ENCODE measurements at places on chromosomes 13 and 19.

DNA sequence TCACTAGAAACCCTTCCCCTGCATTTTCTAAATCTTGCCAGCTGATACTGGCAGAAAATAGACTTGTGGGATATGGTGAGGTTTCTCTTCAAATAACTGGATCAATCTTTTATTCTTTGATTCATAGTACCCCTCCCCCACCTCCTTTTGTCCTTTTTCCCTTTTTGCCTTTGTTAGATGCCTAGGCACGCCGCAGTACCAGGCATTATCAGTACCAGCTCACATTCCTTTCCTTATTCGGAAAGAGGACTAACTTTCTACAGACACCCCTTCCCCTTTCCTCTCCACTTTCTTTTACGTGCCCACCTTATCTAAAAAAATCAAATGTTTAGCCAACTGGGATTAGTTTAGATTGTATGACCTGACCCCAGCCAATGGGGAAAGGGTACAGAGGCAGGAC lies 226.4 kb downstream of the MTUS2 start:
- DNase-seq, result no peak

GRCh38 chr19:1959928-1960589 lies 19.1 kb downstream of the CSNK1G2 start:
- DNase-seq, result no peak

GRCh38 chr19:10552510-10553053 lies 8.9 kb downstream of the ATG4D start:
- DNase-seq, result no peak

- DNase-seq, result no peak
These were observed 20.3 kb downstream of the ACTN4 start for GRCh38 chr19:38667661-38668171.

- no peak for DNase-seq
These were observed 2.7 kb downstream of the NBEA start for GRCh38 chr13:34944751-34945150.

DNA sequence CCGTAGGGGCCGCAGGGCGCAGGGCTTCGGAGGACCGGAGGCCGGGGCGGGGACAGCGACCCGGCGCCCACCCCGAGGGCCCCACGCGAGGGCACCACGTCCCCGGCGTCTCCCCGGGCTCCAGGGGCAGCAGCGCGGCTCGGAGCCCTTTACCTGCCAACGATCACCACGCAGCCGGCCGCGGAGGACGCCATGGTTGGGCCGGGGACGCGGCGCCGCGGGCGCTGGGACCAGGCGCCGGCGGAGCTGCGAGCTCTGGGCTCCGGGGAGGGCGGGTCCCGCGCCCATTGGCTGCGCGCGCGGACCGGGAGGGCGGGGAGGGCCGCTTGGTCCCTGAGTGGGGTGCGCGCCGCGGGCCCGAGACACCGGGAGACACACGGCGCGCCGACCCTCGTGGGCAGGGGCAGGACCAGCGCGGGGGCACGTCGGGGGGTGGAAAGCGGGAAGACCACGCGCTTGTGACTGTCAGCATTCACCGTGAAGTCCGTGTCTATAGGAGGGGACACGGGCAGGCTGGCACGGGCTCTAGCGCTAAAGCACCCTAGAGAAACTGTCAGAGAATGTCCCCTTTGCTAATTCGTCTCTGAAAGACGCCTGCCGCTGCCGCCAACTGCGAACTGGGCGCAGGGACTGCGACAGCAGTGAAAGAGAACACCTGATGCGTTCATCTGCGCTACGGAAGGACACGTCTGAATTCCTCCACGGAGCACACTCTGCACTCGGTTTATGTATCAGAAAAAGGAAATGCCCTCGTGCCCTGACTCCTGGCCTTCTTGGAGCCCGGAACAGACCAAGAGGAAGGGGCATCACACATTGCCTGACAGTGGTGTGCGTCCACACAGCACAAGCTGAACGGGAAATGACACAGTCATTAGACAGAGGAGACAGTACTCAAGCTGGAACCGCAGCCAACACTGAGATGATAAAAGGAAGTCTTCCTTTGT lies at the start of gene CRYL1:
Gene CRYL1 (minus strand): TSS at position 257 of the 944 bp plus-strand sequence. CDS start 63 bp downstream, at position 194.
- peak; percentile 38 for DNase-seq

DNA sequence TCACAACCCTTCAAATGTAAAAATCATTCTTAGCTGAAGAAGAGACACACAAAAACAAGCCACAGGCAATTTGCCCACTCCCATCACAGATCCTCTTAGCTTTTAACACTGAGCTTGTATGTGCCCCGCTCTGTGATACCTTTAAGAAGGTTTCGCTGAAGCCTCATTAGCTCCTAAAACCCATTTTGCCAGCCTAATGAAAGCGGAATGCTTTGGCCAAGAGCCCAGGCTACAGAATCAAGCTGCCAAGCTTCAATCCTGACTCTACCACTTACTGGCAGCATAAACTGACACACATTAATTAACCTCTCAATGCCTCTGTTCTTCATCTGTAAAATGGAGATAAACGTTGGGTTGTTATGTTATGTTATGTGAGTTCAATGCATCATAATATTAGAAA lies 10.5 kb downstream of the ZNF112 start:
- DNase-seq, result no peak

- no peak for DNase-seq
These were observed 28.0 kb upstream of the WASF3 start for GRCh38 chr13:26529441-26529840.

GRCh38 chr13:109348519-109349258 lies 437.7 kb downstream of the IRS2 start:
- no peak for DNase-seq

GRCh38 chr13:93037780-93038179 lies 188.8 kb upstream of the GPC6 start:
- no peak for DNase-seq

GRCh38 chr19:47885067-47885463 lies 1.1 kb downstream of the SULT2A1 start:
- no peak for DNase-seq

DNA sequence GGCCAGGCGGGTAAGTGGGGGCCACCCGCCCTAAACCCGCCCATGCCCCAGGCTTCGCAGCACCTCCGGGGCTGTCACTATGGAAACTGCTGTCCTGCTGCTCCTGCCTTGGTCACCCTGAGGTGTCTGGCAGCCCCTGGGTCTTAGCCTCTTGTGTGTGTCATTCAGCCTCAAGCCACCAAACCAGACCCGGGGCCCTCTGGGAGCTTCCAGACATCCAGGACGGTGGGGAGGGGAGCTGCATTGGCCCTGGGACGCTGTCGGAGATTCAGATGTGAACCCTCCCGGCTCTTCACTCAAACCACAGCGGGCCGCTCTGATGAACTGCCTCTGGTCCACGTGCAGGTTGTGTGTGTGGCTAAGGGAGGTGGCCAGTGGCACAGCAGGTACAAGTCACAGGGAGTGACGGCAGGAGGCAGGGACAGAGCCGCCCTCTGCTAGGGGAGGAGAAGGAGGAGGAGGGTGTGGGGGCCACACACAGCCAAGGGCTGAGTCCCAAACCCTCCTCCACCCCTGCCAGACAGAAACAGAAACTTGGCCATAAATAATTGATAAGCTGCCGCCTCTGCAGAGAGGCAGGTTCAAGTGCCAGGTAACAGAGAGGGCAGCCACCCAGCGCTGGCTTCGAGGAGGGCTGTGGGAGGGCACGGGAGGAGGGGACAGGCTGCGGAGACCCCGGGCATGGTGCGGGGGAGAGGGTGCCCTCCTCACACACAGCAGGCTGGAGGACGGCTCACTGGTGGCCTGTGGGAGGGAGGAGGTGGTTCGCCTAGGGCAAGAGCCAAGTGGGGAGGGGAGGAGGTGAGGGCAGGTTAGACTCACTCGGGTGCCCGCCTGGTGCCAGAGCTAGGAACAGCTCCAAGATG lies 8.0 kb downstream of the NANOS3 start:
- DNase-seq, result peak; percentile 54

GRCh38 chr13:100240109-100240779 lies 151.4 kb downstream of the PCCA start:
- no peak for DNase-seq

- DNase-seq, result peak; percentile 55
These were observed 44.9 kb downstream of the ZNF823 start for GRCh38 chr19:11693505-11694499.

DNA sequence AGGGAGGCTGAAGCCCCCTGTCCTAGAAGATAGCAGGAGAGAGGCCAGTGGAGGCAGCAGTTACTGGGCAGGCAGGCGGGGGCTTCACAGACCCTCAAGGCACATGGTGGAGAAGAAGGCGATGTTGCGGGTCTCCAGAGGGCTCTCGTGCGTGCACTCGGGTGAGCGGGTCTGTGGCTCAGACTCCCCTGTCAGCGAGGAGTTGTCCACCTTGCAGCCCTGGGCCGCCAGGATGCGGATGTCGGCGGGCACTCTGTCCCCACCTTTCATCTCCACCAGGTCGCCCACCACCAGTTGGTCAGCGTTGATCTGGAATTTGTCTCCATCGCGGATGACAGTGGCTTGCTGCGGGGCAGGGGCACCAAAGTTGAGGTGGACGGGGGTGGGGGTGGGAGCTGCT lies 3.2 kb downstream of the ATP4A start:
- DNase-seq, result no peak

DNA sequence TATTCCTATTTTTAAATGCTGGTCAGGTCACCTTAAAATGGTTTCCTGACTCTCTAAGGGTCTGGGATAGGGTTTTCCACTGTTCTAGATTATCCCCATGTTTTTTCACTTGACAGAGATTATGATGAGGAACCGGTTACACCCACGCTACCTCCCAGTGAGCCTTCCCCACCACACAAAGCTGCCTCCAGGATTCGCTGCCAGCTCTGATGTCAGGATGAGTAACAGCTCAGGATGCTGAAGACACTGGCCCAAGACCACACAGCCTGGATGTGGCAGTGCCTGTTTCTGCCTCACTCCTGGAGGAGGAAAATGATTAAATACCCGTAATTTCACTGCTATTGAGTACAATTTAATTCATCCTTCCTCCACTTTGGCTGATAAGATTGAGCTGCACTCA lies 22.9 kb downstream of the ZNF114 start:
- DNase-seq, result no peak

DNA sequence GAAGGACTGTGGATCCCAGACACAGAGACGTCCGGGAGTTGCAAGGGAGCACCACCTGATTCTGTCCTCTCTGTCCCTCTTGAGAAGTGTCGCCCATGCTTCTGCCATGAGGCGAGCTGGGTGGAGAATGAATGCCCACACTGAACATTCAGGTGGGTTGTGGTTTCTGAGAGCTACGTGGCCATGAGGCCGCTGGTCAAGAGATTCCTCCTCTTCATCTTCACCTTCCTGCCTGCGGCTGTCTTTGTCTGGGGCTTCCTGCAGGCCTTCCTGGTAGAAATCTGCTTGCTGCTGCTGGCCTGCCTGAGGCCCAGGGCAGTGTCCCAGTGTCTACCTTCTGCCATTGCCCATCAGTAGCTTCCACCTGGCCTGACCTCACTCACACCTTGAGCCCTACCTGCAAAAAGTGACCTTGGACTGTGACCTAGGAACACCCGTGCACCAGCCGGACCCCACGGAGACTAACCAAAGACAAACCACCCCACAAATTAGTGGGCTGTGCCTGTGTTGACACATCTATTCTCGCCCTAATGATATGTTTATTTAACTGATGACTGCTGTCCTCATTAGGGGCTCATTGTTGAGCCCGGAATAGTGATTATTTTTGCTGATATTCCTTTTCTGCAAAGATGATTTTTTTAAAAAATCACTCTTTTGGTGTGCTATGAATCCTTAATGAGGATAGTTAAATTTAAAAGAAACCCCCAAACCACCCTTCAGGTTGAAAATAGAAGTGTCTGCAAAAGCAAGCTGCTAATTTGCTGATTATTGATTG lies 38.7 kb upstream of the ZNF536 start:
- no peak for DNase-seq

DNA sequence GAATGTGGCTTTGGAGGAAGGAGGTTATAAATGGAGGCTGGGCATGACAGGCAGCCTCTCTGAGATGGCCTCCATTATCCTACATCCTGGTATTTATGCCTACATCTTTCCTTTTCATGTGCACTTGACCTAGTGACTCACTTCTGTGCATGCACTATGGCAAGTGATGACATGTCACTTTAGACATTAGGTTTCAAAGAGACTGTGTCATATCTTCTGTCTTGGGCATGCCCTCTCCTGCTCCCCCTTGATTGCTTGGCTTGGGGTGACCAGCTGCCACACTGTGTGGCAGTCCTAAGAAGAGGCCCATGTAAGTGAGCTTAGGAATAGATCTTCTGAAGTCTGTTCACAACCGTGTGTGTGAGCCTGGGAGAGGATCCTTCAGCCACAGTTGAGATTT lies 472.8 kb downstream of the FGF9 start:
- no peak for DNase-seq

DNA sequence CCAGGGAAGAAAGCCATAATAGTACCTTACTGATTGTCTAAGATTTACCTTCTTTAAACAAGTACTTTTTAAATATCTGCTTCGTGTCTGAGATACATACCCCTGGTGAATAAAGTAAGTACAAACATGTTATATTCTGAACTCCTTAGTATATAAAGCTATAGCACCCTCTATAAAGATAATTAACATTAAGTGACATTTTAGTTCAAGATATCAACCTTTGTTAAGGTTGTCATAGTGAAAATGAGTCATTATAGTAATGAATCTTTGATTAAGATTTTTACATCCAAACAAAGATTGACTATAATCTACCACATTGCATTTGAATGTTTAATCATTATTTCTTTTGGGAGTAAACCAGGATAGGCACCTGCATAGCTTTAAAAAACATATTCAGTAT lies 55.4 kb upstream of the KCTD4 start:
- no peak for DNase-seq

DNA sequence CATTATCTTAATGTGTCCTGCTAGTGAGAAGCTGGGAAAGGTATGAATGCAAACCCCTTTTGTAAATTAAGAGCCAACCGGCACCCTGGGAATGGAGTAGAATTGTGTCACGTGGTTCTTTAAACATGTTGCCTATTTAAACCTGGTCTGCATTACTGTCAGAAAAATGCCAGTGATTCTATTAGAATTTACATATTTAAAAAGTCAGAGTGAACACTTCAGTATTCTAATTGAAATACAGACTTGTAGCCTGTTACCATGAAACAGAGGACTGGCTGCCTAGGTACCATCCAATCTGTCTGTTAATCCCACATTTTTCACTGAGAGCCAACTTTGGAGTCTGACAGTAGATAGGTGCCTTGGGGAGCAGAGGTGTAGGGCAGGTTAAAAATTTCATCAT lies 652.3 kb upstream of the ARGLU1 start:
- no peak for DNase-seq

- DNase-seq, result no peak
These were observed 1645.4 kb upstream of the SPRY2 start for GRCh38 chr13:81986308-81986707.

DNA sequence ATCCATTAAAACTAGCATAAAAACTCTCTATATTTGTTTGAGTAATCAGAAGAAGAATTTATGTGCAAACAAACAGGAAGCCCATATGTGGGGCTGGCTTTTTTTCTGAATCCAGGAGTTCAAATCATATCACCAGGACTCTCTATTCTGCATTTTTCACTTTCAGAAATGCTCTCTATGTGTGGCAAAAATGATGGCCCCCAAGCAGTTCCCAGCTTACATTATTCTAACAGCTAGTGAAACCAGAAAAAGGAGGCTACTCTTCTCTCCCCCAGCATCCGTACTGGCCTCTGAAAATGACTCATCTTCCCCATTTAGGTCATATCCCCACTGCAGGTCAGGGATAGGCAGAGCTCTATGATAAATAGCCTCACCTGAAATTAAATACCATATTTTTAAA lies 20.4 kb downstream of the RBM26 start:
- no peak for DNase-seq
